Germinal center (tissue), 1 donor: ENCODE measurements at places on chromosomes 4 and X.

DNA sequence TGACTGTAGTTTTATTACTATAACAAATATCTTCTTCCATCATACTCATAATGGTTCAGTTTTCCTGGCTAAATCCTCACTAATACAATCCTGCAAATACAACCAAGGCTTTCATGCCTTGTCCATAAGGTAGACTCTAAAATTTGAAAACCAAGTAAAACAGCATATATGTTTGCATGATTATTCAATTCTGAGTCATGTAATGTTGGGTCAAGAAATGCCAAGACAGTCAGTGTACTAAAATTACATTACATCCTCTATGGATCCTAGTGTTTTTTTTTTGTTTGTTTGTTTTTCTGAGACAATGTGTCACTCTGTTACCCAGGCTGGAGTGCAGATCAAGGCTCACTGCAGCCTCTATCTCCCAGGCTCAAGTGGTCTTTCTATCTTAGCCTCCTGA, 38.6 kb upstream of the TEX13D start:
- DNase-seq, result no peak

DNA sequence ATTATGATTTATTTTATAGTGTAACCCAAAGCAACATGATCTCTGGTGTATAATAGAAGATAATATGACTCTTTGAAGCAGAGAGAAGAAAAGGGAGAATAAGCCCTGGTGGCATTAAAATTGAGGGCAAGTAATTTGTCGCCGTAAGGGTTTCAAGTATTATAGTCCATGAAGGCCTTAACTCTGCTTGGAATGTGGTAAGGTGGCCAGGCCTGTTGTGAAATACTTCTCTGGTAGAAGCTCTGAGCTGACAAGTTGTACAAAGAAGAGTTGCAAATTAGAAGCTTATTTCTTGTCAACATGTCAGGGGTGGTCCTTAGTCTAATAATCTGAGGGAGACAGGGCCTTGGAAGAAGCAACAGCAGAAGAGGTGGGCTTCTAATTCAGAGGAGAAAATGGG, 151.7 kb upstream of the HHIP start:
- no peak for DNase-seq

- DNase-seq, result peak; percentile 86
Observed at GRCh38 chr4:44448521-44449461, at the start of gene KCTD8. Gene KCTD8 (minus strand): TSS chr4:44448809.

DNA sequence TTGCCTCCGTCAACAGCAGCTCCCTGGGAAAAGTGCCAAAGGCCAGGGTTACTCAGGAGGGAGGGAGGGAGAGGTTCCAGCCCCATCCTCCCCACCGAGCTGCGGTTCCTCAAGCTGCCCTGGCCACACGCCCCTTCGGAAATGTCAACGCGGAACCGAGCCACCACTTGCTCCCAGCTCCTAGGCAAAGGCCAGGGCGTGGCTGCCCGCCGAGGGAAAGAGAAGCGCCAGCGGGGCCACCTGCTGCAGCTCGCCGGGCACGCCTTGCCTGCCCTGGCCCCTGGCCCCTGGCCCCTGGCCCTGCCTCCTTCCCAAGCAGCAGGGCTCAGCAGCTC, 15.3 kb downstream of the SLC6A8 start:
- no peak for DNase-seq

DNA sequence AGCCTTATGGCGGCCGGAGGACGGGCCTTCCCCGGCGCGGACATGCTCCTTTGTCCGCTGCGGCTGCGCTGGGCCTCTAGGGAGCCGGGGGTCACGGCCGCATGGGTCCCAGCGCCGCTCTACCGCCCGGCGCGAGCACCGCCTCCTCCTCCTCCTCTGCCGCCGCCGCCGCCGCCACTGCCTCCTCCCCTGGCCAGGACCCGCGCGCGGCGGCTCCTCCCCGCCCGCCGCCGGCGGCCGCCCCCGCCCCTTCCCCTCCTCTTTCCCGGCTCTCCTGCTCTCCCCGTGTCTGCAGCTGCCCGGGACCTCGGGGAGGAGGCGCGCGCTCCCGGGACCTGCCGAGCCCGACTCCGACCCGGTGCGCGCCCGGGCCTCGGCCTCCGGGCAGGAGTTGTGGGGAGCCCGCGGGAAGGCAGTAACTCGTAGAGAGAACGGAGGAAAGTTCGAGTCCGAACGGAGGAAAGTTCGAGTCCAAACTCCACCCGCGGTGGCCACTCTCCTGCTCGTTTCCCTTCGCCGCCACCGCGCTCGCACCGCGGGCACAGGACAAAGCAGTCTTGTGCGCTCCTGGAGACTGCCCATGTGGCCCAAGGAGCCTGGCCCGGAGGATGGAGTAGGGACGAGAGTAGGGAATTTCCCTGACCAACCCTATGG, at the start of gene ADGRA3:
ADGRA3 (minus strand) TSS at position 179 of the 654 bp plus-strand sequence. CDS start 282 bp downstream, outside the sequence.
- no peak for DNase-seq

GRCh38 chr4:178306565-178306964, 864.3 kb upstream of the AGA start:
- DNase-seq, result no peak

DNA sequence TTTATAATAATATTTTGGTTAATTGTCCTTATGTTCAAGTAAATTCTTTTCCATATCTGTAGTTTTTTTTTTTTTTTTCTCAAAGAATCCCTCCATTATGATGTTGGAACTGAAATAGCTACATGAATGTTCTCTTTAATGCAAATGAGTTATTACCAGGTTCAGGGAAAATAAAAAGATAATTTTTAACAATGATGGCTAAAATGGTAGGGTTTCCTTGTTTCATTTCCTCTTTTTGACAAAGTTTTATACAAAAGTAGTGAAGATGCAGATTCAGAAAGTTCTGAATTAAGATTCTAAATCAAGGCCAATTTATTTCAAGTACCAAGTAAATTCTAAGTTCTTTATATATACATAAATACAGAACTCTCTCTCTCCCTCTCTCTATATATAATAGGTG, 779.0 kb upstream of the INTU start:
- DNase-seq, result no peak

DNA sequence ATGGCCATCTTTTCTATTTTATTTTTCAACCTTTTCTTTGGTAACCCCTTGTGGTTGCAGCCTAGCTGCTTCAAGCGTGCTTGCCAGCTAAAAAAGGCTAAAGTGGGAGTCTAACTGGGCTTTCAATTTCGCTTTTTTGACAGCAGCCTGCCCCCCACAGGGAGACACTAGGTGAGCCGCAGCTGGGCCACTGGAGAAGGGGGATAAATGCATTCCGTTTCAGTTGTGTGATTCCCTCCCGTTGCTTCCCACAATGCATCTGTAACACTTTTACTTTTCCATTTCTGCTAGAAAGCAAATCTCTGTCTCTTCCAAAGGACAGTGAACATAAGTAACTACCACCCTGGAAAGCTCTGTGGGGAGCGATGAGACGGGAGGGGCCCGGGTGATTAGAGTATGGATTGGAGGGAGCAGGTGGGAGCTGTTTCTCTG, 86.3 kb upstream of the RAPGEF2 start:
- DNase-seq, result peak; percentile 6

- DNase-seq, result no peak
Observed at GRCh38 chr4:16667464-16667863, 231.0 kb downstream of the LDB2 start.

- peak; percentile 47 for DNase-seq
Observed at GRCh38 chrX:139932073-139932900, 566 bp downstream of the ATP11C start.

GRCh38 chr4:22062676-22063075, 114.1 kb upstream of the KCNIP4 start:
- DNase-seq, result no peak

GRCh38 chrX:17860811-17861488, at the start of gene RAI2:
Gene RAI2 (minus strand): TSS chrX:17861298. CDS start chrX:17802010, 59,288 bp downstream.
- DNase-seq, result no peak
